ENCODE measurements at places on chromosomes 16 and 17. TPM values are rescaled to one million over a fixed set of nuclear protein-coding genes. Genes with fewer than 3 reads are reported as not detected.

Gene PABPN1L
- not detected for total RNA-seq

Gene HSF4
- total RNA-seq = 64.9 TPM

Gene CRYBA1
- not detected for total RNA-seq

Gene OR2C1
- total RNA-seq = not detected

Measured in ascending aorta (tissue), 2 donors.